ENCODE measurements at places on chromosomes 4 and X. TPM values are rescaled to one million over a fixed set of nuclear protein-coding genes. Genes with fewer than 3 reads are reported as not detected.

DNA sequence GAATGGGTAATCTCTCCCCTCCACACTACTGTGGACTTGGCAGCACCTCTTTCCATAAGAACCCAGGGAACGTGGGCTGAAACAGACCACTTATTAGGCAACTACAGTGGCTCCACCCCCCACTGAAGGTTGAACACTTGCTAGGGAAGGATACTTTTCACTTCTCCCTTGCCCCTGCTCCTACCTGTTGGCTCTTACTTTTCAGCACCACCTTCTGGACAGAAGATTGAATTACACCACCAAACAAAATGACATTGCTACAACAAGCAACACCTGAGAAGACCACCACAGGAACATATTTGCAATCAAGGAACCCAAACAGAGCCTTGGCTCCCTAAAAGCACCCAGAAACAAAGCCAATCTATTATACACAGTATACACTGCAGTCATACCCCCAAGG, 132.1 kb upstream of the CXCL13 start:
- DNase-seq = no peak

DNA sequence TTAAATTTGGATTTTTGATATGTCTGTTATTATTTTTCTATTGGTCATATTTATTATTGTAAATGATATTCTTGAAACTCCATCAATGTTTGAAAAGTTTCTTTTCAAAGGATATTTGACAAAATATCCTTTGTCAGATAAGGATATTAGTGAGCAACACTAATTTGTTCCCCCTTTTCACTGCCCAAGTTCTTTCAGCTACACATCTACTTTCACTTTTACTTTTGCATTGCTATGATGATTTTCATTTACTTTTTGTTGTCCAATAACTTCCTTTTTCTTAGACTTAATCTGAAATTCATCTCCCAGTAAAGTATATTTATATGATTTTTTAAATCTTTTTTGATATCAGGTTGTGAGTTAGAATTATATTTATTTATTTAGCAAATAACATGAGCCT, 542.3 kb upstream of the ADGRL3 start:
- DNase-seq = no peak

Gene PTTG2
- total RNA-seq = not detected

DNA sequence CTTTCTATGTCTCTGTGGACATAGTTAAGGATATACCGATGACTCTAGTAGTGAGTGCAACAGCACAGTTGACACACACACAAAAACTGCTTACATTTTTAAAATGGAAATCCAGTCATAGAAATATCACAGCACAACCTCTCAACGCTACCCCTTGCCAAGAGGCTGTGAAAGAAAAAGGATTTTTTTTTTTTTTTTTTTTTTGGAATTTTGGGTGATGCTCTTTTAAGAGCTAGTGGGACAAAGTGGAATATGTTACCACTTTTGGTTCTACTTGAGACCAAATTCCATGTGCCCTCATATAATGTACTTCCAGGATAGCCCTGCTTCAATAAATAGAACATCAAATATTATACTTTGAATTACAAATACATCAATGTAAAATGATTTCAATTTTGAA, 381.1 kb upstream of the MAGEB2 start:
- DNase-seq = no peak

Gene SHROOM4
- total RNA-seq = 7.5 TPM

DNA sequence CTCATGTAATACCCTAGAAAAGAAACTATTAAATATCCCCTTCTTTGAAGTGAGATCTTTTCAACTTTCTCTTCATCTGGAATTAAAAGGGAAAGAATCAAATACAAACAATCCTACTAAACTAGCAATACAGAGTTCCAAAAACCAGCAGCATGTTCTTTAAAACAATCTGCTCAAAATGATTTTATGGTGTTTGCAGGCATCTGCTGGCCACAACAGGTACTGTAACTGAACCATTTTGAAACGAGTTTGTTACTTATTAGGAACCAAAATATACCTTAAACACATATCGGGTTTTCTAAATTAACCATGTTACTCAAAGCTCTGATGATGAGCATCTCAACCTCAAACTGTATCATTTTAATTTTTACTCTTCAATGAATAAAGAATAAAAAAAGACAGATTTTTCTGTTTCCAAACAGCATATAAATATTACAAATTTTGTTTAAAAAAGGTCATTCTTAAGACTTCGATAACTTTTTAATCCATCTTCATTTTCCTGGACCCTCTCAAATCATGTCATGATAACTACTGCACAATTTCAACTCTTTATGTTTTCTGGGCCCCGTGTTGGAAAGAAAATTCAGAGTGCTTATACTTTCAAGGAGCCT, 56.5 kb downstream of the ARAP2 start:
- DNase-seq = no peak

Gene TRPC3
- total RNA-seq = not detected

Gene DACH2
- total RNA-seq = 0.27 TPM

DNA sequence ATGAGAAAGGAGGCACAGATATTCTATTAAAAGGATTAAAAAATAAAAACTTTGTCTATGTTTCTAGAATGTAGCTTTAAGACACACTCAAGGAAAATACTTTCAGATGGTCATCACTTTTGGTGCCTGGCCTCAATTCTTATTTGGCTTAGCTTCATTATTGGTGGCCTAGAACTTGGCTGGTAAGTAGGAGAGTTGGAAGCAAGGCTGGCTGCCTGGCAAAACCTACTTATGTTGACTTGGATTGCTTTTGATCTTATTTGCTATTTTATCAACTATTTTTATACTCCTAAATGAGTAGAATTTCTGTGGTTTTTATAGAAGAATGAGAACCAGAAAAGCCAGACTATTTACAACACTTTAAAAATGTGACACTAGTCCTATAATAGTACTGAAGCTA, 35.3 kb upstream of the JADE3 start:
- no peak for DNase-seq

DNA sequence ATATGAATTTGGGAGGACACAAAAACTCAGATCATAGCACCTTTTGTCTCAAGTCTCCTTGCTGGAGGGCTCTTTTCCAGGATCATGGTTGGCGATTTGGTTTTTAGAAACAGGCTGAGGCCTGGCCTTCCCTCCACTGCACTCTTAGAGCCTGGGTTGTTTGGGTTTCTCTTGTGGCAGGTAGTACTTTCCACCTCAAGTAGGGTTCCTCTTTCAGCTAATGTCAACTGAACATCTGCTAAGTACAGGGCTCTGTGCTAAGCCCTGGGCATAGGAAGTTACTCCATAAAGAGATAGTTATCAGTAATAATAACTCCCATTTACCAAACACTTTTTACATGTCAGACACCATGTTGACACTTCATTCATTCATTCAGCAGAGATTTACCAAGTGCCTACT, 28.2 kb upstream of the APLN start:
- no peak for DNase-seq

Gene FAM47E
- 3.1 TPM for total RNA-seq

DNA sequence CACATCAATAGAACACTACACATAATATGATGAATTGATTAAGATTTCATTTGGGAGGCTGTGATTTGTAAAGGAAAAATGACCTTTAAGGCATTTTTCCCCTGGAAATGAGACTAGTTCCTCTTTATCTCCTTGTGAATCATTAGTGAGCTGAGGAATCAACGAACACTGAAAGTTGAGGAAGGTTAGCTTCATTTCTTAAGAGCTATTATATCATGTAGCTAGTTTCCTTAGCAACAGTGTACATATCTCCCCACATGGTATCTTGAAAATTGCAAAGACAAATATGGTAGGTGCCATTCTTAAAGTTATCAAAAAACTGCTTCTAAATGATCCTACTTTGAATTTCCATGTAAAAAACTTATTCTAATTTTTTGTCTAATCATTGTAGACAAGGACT, 127.5 kb upstream of the NRK start:
- DNase-seq = no peak

- DNase-seq = peak; percentile 7
Observed at GRCh38 chrX:69556060-69557011, 52.2 kb downstream of the NALF2 start.

DNA sequence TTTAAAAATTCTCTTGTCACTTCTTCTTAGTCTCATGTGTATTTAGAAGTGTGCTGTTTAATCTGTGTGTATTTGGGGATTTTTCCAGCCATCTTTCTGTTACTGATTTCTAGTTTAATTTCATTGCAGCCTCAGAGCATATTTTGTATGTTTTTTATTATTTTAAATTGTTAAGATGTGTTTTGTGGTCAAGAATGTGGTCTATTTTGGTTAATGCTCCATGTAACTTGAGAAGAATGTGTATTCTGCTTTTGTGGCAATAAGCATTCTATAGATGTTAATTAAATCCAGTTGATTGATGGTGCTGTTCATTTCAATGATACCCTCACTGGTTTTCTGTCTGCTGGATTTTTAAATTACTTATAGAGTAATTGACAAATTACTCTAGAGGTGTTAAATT, 38.9 kb downstream of the ANXA10 start:
- no peak for DNase-seq

DNA sequence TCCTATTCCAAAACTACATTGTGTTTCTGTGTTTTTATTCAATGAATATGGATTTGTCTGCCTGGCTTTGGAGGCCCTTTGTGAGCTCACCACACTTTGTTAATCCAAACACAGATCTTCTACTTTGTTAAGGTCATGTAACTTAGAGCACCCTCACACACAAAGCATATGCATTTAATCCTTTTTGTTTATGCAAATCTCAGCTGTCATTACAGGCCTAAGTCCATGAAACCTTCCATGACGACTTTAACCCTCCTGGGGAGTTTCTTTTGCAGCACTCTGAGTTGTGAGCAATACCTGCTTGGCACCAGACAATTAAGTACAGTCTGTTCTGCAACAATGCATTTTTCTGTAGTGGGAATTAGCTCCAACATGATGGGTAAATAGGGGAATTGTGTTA, 14.9 kb downstream of the CCSER1 start:
- no peak for DNase-seq

Gene FAM50A
- total RNA-seq = 80.0 TPM

Gene YY2
- 1.8 TPM for total RNA-seq

DNA sequence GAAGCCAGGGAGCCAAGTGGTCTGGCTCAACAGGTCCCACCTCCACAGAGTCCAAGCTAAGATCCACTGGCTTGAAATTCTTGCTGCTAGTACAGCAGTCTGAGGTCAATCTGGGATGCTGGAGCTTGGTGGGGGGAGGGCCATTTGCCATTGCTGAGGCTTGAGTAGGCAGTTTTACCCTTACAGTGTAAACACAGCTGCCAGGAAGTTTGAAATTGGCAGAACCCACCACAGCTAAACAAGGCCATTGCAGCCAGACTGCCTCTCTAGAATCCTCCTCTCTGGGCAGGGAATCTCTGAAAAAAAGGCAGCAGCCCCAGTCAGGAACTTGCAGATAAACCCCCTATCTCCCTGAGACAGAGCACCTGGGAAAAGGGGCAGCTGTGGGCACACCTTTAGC, 84.9 kb downstream of the EDA2R start:
- DNase-seq = no peak

Gene GPR119
- total RNA-seq = not detected

GRCh38 chr4:26726655-26727387, 133.8 kb upstream of the STIM2 start:
- no peak for DNase-seq

DNA sequence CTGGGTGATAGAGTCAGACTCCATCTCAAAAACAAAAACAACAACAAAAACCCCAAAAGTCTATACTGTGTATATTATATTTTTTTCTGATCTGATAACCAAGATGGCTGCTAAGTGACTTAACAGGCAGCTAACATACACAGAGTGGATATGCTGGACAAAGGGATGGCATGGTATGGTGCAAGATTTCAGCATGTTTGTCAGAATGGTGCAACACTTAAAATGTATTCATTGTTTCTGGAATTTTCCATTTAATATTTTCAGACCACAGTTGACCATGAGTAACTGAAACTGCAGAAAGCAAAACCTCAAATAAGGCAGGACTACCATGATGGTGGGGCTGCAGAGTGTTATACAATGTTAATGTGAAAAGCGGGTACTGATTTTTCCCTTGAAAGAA, 6.1 kb upstream of the BOD1L1 start:
- no peak for DNase-seq

GRCh38 chr4:152352622-152353116, 183.2 kb downstream of the FBXW7 start:
- peak; percentile 91 for DNase-seq

DNA sequence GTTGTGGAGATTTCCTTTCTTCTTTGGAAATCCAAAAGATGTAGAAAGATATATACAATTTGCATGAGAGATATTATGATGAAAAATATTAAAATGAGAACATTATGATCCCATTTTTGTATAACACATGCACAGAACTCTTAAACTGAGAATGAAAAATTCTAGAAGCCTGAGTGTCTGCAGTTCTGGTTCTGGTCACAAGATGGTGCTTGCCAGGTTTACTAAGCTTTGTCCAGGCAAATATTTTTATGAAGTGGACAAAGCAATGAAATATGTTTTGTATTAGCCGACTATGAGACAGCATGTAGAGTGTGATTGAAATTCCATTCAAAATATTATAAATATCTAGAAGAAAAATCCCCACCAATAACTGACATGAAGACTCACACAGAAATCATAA, 2.2 kb downstream of the PWWP3B start:
- no peak for DNase-seq

DNA sequence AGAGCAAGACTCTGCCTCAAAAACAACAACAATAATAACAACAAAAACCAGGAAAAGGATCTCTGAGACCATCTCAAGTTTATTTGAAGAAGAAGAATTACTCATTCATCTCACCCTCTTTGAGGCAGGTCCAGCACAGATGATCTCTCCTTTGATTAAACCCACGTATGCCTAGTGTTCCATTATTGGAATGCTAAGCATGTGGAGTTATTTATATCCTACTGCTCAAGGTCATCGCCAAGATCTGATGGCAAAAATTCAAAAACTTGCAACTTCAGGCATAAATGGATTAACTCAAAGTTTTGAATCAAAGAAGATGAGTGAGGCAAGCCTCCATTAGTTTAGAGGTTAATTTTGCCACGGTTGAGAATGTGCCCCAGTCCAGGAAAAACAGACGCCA, 184.2 kb downstream of the DHRSX start:
- no peak for DNase-seq

DNA sequence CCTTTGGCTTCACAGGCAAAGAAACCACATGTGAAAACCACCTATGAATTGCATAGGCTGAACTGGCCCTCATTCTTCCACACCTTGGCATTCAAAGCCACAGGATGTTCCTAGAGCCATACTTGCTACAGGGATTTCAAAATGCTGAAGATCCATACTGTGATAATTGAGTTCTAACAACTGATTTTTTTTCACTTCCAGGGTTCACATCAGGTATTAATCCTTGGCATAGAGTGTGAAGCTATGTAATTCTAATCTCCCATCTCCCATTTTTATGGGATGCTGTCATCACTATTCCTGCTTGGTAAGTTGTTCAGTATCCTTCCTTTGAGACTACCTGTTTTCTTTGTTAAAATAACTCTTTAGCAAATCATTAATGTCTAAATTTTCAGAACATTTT, 1569.2 kb upstream of the ADGRL3 start:
- DNase-seq = no peak

DNA sequence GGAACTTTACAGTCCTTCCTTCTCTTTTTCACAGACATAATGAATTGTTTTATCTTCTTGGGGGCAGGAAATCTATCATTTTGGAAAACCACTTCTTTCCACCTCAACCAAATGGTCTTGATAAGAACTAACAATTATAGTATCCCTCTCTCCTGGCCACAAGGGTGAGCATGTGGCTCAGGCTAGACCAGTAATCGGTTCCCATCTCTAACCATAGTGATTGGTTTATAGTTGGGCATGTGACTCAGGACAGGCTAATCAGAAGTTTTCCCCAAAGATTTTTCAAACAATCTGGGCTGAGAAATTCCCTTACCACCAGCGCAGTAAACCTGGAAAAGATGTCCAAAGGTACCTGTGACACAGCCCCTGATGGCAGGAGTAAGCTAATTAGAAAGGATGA, 4.0 kb upstream of the CXorf66 start:
- DNase-seq = no peak
